ENCODE measurements at places on chromosomes 1 and 21.
A peak's percentile ranks its signal among the peaks of the same experiment; 100 is the strongest.

DNA sequence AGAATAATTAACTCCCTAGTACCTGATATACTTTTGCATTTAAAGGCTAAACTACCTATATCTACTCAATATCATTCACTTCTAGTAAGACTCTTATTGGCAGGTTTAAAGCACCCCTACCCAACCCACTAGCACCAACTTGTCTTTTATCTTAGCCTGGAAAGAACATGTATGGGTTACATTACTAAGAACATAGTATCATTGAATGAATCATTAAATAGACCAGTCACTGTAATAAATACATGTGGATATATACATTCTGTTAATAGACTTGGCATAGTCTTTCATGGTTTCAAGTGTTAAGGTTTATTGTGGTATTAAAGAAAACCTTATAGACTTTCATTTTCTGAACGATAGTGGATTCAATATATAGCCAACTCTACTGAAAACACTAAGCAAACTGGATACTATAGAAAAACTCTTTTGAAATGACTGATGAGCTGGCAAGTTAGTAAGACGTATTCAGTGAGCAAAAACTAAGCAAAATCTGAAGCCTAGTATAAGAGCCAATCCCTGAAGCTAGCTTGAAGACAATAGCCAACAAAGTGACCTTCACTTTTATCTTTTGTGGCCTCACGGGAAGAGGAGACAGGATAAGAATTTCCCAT is 10.3 kb downstream of the HIVEP3 start:
- DNase-seq = no peak

GRCh38 chr1:214453109-214453722 is 98.2 kb downstream of the PTPN14 start:
- peak; percentile 15 for DNase-seq

GRCh38 chr1:147781056-147781471 is 20.7 kb upstream of the GJA5 start:
- DNase-seq = no peak

GRCh38 chr1:223776826-223777454 is 64.6 kb downstream of the CAPN2 start:
- no peak for DNase-seq

- DNase-seq = peak; percentile 36
These were observed 20.6 kb downstream of the KIRREL1 start for GRCh38 chr1:158013840-158014730.

DNA sequence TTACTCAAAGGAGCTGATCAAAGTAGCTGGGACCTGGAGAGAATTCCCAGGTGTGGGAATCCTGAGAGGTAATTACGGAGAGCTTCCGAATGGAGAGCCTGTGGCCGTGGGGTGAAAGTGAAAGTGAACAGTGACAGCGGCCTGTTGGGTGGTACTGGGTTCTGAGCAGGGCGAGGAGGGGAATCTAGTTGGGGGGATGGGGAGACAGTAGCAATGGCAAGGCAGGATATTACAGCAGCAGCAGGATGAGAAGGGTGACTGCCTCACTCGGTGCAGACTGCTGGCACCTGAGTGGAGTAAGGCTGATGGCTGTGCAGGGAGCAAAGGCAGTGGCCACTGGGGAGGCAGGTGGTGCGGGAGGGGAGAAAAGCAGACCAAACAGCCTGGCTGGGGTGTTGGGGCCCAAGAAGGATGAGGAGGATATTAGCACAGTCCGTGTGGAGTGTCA is 70.3 kb upstream of the PRDX6 start:
- no peak for DNase-seq

DNA sequence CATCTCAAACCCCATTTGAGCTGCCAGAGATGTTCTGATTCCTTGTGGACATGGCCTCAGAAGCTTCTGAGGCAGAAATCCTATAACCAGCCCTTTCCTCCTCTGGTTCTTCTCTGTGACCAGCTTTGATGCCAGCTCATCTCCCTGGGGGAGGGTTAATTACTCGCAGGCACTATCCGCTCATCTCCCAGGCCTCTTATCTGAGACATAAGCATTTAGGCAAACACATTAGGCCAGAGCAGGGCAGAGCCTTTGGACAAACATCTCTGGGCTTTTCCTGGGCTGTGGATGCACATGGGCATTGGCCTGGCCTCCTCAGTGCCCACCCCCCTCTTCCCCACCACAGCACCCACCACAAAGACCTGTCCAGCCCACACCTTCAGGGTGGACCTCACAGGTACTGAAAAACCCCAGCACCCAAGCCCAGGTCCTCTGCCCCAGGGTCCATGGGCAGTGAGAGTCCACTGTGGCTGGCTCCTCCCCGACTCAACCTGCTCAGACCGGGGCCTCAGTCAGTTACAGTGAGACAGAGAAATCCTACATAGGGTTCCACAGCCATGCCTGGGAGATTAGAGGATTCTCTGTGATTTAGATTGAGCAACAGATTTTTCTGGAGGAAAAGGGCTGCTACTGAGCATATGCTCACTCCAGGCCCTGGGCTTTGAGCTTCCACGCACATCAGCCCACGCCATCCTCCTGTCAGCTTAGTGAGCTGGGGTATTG is 26.9 kb downstream of the IGSF21 start:
- no peak for DNase-seq

- no peak for DNase-seq
These were observed 9.6 kb upstream of the HTR6 start for GRCh38 chr1:19654886-19655717.

DNA sequence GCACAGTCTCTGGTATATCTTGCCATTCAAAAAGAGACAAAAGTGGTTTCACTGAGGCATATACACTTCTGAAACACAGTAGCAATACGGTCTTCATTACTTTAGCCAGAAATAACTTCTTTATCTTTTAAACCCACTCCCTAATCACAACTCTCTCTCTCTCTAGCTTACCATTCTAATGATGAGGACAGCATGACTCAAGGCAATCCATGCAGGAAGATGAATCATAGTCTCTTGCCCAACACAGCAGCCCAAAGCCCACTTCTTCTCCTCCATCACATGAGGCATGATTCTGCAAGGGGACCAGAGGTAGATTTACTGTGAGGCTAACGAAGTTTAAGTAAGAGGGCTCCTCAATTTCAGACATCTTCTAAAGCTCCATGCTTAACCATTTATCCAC is 285.0 kb upstream of the NR5A2 start:
- peak; percentile 74 for DNase-seq

DNA sequence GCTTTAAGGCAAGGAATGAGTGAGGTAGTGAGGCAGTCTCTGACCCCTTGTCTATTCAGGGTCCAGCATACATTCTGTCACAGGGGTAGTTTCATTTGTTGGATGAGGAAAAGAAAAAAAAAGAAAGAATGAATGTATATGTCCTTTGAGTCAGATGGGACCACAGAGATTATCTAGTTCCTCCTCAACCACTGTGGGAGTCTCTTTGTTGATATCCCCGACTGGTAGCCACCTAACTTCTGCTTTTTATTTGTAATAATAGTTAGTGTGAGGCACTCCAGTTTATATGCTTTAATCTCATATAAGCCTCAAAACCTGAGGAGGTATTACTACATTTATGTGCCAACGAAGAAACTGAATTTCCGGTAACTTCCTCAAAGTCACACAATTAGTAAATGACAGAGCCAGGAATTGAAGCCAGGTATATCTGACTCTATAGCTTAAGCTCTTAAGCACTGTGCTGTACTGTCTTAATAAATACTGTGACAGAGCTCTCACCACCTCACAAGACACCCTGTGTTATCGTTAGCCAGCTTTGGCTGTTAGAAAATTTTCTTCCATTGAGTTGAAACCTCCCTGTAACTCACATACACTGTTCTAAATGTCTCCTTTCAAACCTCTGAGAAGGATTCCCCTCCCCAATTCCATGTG is 82.2 kb downstream of the MDM4 start:
- DNase-seq = no peak

GRCh38 chr1:71647513-71648300 is 566.9 kb upstream of the ZRANB2 start:
- no peak for DNase-seq

GRCh38 chr1:197441999-197442414 is 174.0 kb downstream of the CRB1 start:
- peak; percentile 49 for DNase-seq

DNA sequence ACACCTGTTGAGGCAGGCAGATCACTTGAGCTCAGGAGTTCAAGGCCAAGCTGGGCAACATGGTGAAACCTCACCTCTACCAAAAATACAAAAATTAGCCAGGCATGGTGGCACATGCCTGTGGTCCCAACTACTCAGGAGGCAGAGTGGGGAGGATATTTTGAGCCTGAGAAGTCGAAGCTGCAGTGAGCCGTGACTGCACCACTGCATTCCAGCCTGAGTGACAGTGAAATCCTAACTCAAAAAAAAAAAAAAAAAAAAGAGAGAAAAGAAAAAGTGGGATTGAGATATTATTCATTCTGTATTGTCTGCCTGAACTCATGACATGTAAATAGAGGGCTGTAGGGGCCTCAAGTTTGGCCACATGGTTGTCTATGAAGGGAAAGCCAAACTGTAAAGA is 37.3 kb downstream of the WNT2B start:
- DNase-seq = no peak

GRCh38 chr1:162161916-162162550 is 92.5 kb downstream of the NOS1AP start:
- no peak for DNase-seq

DNA sequence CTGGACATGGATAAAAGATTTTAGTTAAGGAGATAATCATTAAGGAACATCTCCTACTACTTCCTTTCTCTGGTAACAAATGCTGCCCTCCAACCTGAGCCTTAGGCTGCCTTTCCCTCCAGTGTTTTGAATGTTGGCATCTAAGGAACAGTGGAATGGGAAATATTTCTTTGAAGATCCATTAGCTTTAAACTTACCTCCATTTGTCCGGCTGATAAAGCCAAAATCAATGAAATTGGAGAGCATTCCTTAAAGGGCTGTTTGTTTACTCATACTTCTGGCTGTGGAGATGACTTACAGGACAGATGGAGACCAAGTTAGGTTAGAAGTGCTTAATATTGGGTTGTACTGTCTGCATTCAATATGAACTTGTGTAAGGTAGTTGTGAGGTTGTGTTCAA is 439.1 kb downstream of the PLA2G4A start:
- DNase-seq = no peak

DNA sequence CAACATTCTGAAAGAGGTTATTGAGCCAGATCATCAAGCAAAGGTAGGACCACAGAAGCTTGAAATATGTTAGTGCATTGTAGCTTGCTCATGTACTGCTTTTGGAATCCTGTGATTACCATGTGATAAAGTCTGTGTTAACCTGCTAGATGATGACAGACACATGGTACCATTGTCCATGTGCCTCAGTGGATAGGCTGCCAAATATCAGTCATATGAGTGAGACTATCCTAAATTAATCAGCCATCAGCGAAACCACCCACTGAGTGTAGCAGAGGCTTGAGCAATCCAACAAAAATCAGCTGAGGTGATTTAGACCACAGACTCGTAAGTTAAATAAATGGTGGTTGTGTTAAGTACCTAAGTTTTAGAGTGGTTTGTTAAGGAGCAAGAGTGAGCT is 32.7 kb upstream of the CRB1 start:
- no peak for DNase-seq

GRCh38 chr1:162158624-162159271 is 89.3 kb downstream of the NOS1AP start:
- no peak for DNase-seq

DNA sequence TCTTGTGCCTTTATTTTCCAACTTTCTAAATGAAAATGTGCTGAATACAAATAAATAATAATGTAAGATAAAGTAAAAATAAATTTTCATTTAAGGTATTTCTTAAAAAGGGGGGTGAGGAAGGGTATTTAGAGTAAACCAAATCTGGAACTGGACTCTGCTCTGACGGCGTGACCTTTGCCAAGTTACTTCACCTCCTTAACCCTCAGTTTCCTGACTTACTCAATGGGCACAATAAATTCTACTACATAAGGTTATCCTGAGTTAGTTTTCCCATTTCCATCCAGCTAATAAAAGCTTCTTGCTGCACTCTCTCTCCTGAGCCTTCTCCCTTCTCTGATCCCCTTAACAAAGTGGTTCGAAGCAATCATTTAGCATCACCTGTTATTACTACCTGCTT is 93.9 kb downstream of the NID1 start:
- no peak for DNase-seq

GRCh38 chr1:20846461-20847374 is 59.6 kb upstream of the HP1BP3 start:
- no peak for DNase-seq

DNA sequence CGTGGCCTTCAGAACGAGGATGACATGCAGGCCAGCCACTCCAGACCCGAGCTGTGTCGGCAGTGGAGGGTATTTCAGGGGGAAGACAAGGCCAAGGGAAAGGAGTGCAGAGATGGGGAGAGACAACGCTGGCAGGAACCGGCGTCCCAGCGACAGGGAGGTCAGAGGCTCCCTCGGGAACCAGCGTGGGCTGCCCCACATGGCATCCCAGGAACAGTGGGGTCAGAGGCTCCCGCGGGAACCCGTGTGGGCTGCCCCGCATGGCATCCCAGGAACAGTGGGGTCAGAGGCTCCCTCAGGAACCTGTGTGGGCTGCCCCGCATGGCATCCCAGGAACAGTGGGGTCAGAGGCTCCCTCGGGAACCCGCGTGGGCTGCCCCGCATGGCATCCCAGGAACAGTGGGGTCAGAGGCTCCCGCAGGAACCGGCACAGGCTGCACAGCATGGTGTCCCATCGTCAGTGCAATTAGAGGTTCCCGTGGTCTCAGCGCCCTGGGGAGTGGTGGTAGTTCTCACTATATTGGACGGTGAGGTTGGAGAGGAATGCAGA is 43.0 kb downstream of the SLC19A1 start:
- no peak for DNase-seq

DNA sequence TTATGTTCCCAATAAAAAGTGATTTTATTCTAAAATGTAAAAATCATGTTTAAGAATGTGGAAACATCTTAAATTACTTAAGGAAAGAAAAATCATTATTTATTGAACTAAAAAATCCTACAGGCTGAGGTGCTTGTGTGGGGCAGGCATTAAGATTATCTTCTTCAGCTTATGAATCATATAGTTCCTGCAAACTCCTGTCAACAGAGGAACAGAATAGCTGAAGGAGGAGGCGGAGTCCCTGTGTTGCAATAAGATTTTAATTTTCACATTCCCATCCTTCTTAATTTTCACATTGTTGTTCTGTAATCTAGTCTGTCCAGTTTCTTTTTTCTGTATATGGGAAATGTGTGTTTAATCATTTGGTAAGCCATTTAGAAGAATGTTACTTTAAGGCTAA is 20.6 kb upstream of the OLFML3 start:
- no peak for DNase-seq

GRCh38 chr1:100642826-100643225 is 76.7 kb upstream of the VCAM1 start:
- DNase-seq = no peak

GRCh38 chr1:93459126-93459525 is 11.2 kb downstream of the FNBP1L start:
- no peak for DNase-seq

DNA sequence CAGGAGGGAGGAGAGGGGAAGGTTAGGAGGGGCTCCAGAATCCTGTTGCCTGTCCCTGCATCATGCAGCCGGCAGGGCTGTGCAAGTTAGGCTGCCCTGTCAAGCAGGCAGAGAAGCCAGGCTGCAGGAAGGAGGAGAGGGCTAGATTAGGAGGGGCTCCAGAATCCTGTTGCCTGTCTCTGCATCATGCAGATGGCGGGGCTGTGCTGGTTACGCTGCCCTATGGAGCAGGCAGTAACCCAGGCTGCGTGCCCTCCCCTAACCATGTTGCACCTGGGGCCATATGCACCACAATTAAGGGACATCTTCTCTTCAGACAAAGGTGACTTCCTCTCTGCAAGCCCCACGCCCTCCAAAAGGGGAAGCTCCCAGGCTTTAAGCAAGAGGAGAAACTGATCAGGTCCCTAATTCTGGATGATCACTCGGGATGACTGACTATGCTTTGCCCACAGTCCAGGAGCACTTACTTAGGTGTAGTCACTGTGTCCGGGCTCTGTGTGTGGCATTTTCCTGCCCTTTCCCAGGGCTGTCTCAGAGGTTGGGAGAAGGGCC is 457.4 kb downstream of the SETD4 start:
- no peak for DNase-seq

Data from fibroblast of gingiva (primary cell).